ENCODE measurements at places on chromosomes 4 and X.

- no peak for DNase-seq
Observed at GRCh38 chr4:21451032-21451431, 497.5 kb downstream of the KCNIP4 start.

DNA sequence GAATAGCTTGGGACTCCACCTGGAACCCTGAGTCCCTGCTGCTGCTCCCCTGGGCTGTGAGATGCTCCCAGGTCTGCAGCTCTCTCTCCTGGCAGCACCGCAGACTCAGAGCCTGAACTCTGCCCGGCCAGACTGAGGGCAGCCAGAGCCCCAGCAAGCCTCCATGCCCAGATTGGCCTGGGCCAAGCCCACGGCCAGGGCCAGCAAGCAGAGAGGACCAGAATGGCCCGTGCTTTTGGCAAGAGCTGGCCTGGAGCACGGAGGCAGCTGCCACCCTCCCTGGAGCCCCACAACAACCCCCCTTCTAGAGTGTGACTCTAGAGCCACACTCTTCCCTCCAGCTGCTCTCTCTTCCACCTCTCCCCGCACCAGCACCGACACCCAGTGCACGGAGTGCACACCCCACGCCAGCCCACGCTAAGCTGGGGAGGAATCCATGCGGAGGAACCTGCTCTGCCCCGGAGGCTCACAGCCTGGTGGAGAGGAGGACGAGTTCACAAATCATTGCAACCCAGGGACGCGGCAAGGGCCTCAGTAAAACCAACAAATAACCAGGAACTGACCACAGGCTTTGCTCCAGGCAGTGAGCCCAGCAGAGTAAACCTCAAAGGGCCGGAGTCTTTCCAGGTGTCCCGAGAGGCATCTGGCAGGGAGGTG, 110.3 kb downstream of the HMX1 start:
- no peak for DNase-seq

GRCh38 chrX:150163221-150163930, 199.7 kb upstream of the MAMLD1 start:
- DNase-seq: no peak

GRCh38 chr4:117447925-117448324, 362.5 kb upstream of the TRAM1L1 start:
- no peak for DNase-seq

- DNase-seq: peak; percentile 49
Observed at GRCh38 chrX:152895724-152896420, 2.0 kb upstream of the ZNF185 start.

DNA sequence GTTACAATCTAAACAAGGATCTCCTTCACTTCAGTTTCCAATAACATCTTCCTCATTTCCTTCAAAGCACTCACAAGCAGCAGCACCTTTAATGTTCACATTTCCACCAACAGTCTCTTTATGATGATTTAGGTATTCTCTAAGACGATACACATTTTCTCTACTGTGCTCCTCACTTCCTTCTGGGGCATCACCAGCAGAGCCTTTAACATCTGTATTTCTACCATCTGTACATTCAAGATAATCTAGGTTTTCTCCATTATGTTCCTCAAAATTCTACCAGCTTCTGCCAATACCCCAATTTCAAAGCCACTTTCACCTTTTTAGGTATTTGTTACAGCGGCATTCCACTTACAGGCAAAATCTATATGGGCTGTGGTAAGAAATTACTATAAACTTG, 80.6 kb downstream of the FBXW7 start:
- no peak for DNase-seq

DNA sequence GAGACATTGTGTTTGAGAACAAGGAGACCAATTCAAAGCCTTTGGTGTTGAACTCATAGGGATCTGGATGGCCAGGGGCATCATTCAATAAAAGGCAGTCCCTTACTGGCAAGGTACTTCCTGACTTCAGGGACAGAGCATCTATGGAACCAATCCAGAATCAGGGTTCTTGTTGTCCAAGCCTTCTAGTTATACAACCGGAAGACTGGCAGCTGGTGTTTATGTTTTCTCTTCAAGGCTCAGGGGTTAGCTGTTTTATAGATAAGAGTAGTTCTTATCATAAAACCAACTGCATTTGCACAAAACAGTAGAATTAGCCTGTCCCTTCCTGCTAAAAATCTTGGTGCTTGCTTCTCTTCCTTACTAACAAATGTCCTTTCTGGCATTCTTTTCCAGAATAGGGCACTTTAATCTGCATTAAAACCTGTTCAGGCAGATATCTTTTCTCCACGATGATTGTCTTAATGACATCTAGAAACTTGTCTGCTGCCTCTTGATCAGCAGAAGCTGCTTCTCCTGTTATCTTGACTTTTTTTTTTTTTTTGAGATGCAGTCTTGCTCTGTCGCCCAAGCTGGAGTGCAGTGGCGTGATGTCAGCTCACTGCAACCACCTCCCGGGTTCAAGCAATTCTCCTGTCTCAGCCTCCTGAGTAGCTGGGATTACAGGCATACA, 38.4 kb upstream of the ARHGEF6 start:
- no peak for DNase-seq

DNA sequence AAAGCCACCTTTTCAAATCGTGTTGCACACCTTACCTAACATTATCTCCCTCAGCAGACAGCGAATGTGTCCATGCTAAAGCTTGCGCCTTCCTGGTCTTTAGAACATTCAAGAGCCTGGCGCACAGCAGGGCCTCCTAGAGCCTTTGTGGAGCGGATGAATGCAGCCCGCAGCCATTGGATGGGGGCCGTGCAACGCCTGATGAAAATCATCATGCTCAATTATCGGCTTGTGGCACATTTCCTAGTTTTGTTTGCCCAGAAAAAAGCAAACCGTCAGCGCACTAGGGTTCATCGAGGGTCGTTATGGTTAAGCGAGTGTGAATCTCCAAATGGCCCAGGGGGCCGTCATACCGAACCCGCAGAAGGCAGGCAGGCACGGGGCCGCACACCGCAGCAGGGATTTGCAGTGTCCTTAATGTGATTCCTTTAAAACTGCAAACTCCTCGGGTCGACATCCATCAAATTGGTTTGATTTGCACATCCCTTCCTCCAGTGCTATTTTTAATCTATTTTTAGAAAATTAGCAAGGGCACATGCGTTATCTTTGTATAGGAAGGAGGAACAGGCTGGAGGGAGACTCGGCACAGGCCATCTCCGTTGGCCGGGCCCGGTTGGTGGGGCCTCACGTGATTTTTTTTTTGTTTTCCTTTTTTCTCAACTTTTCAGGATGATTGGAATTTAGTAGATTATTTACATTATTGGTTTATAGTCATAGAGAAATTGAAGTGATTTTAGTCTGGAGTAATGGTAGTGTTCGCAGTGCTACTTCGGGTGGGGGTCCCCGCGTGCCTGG, 53.1 kb downstream of the ABLIM2 start:
- no peak for DNase-seq

GRCh38 chrX:119222932-119223331, 13.2 kb upstream of the PGRMC1 start:
- no peak for DNase-seq

GRCh38 chr4:113950207-113950606, 29.2 kb downstream of the ARSJ start:
- no peak for DNase-seq

GRCh38 chr4:34108391-34108790, 2135.9 kb downstream of the ARAP2 start:
- DNase-seq: no peak

DNA sequence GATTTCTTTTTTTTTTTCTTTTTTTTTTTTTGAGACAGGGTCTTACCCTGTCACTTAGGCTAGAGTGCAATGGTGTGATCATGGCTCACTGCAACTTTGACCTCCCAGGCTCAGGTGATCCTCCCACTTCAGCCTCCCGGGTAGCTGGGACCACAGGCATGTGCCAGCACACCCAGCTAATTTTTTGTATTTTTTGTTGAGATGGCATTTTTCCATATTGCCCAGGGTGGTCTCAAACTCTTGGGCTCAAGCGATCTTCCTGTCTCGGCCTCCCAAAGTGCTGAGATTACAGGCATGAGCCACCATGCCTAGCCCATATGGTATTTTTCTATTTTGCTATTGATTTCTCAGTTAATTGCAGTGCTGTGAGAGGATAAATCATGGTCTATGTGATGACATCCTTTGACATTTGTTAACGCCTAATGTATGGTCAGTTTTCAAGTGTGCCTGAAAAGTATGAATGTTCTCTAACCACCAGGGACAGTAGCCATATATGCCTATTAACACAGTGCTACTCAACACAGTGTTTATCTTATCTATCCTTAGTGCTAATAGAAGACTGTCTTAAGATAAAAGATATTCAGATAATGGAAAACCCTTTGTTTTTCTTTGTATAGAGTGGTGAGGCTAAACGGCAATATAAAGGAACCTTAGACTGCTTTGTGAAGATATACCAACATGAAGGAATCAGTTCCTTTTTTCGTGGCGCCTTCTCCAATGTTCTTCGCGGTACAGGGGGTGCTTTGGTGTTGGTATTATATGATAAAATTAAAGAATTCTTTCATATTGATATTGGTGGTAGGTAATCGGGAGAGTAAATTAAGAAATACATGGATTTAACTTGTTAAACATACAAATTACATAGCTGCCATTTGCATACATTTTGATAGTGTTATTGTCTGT, 9.1 kb upstream of the HSPA4L start:
- no peak for DNase-seq

DNA sequence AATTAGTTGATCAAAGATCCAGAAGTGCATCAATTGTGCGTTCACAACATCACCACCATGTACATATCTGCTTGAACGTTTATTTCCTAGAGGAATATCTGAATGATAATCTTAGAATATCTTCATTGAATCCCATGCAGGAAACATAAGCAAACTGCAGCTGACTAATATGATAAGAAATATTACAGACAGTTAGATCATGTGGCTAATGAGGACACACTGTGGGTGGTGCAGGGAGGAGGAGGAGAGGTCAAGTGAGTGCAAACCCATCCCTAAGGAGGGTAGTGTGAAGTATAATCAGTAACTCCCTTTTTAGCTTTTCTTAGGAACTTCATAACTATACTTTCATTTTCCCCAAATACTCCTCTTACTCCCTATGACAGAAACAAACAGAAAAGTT, 58.3 kb upstream of the HPGD start:
- DNase-seq: no peak

- DNase-seq: no peak
Observed at GRCh38 chr4:47664051-47664826, 173.6 kb downstream of the CORIN start.

DNA sequence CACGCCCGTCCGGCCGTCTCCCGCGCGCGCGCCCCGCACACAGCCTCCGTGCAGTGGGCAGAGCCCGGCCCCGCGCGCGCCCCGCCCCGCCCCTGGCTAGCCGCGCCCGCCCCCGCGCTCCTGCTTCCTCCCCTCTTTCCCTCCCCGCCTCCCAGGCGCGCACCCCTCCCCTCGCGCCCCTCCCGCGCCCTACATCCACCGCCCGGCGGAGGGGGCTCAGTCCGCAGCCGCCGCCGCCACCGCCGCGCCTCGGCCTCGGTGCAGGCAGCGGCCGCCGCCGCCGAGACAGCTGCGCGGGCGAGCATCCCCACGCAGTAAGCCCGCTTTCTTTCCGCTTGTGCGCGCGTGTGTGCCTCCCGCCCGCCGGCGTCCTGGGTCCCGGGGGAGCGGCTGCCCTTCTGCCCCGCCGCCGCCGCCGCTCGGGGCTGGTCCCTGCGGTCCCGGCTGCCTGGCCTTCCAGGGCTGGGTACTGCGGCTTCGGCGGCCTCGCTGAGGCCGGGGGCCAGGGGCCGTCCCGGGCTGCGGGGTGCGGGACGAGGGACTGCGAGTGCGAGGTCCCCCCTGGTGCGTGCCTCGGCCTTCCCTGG, at the start of gene FHL1:
Gene FHL1, plus strand, starts transcription at position 219 of the 587 bp plus-strand sequence.
- DNase-seq: peak; percentile 7

GRCh38 chr4:114684462-114684861, 85.9 kb downstream of the UGT8 start:
- no peak for DNase-seq

GRCh38 chr4:896216-896615, 35.9 kb downstream of the GAK start:
- no peak for DNase-seq

GRCh38 chr4:2728806-2729532, 27.2 kb downstream of the TNIP2 start:
- DNase-seq: no peak

- no peak for DNase-seq
Observed at GRCh38 chr4:2824836-2825381, 18.7 kb upstream of the ADD1 start.

DNA sequence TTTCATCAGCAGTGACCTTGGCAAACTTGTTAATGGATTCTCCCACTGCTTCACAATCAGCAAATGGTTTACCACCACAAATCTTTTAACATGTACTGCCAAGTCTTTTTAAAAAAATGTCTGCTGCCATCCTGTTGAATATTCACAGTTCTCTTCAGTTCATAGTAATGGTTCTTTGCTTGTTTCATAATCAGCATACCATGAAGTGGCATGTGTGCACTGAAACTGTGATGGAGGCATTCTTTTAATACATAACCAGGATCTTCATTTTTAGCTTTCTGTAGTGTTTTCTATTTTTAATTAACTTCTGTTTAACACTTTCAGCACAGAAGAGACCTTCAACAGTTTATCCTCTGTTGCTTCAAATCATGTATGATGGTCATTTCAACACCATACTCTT, 230.1 kb upstream of the ARSJ start:
- no peak for DNase-seq

DNA sequence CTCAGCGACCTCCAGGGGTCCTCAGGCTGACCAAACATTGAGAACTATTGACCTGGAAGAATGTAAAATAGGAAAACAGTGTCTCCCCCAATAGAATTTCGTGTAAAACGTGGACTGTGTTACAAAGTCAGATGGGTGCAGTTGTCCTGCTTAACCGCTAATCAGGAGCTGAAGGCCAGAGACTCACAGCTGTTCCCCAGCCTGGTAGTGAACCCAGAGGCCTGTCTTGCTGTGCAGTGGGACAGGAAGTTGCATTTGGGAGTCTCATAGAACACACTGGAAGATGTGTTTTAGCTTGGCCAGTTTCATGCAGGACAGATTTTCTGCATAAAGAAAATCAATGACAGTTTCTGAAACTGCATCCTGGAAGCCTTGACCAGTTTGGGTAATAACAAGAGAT, 151.5 kb downstream of the PTTG2 start:
- no peak for DNase-seq

- no peak for DNase-seq
Observed at GRCh38 chr4:150261571-150261970, 183.3 kb downstream of the DCLK2 start.

DNA sequence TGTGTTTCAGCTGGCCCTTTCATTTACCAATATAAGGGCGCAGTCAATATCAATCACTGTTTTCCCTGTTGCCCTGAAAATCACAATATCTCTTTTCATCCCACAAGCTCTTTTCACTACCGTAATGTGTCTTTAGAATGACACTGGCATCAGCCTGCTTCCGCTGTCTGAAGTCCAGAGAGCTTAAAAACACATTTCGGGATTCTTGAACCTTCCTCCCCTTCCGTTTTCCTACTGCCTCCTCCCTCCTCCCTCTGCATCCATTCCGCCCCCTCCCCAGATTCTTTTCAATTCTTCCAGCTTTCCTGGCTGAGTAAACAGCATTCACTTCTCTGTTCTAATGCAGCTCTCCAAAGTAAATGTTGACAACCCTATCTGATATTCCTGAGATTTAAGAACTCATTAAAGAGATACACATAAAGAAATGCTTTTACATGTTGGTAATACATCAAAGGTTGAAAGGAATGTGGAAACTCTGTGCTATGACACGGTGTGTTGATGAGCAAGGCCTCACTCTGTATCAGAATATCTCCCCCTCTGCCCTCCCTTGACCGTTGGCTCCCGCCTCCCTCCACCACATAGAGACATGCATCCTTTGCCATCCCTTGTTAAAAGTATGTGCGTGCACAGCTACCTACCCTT, 83.5 kb upstream of the SPRY1 start:
- DNase-seq: no peak

- DNase-seq: no peak
Observed at GRCh38 chr4:55675196-55675793, 39.2 kb upstream of the NMU start.
